Endothelial cell (in vitro differentiated cells): ENCODE measurements at places on chromosomes 16 and 17.

GRCh38 chr16:30054959-30055553, 10.5 kb upstream of the ALDOA start:
- DNase-seq, result peak; percentile 76
- peaks cover 4% of the 10 kb centered on the region for H3K36me3 ChIP-seq
- H3K4me1 ChIP-seq, result peaks cover 21% of the 10 kb centered on the region
- peaks cover 3% of the 10 kb centered on the region for H3K27me3 ChIP-seq
- H3K4me3 ChIP-seq, result peak overlapping the region; percentile 51
- H3K27ac ChIP-seq, result no peak overlapping the region

DNA sequence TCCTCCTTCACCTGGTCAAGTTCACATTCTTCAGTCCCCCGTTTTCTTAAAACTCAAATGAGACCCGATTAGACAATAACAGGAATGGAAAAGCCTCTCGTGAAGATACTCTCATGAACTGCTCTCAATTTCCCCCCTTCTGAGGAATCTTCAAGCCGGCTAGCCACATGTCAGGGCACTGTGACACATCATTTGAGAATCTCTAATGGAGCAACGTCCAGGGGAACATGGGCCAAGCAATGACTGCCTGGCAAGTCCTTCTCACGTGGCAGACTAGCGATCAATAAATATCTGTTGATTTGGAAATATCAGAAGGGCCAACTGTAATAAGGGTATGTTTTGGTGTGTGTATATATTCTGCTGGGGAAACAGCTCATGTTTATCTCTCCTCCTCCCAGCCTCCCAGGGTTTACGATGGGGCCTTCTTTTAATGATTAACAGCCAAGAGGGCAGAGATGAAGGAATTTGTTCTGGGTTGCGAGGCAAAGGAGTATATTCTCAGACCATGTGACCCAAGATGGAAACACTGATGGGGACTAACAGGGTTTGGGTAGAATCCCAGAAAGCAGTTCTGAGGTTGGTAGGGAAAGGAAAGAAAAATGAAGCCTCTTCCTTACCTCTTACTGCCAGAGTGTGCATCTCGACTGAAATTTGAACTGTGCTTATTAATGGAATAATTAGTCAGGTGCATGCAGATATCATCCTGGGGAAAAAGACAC, 21.4 kb downstream of the TTLL6 start:
- peaks cover 10% of the 10 kb centered on the region for H3K4me1 ChIP-seq
- H3K36me3 ChIP-seq, result peaks cover 3% of the 10 kb centered on the region
- no peak for DNase-seq
- H3K4me3 ChIP-seq, result no peak overlapping the region
- peaks cover 4% of the 10 kb centered on the region for H3K27me3 ChIP-seq
- H3K27ac ChIP-seq, result no peak overlapping the region

DNA sequence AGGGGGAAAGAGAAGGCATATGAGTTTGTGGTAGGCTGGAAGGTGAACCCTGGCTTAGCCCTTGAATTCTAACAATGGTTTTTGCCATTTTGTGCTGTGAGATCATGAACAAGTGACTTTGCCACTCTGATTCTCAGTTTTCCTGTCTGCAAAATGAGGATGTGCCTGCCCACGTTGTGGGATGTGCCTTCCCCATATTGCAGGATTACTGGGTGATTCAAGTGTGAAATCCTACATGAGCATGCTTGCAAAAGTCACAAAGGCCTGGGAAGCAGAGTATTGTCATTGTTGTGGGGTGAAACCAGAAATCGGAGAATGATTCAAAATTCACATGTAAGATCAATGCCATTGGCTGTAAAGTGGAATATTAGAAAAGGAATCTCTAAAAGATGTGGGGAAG, 28.6 kb upstream of the TVP23A start:
- H3K36me3 ChIP-seq, result no peaks in the 10 kb centered on the region
- no peak overlapping the region for H3K27ac ChIP-seq
- no peak overlapping the region for H3K4me3 ChIP-seq
- peaks cover 3% of the 10 kb centered on the region for H3K27me3 ChIP-seq

DNA sequence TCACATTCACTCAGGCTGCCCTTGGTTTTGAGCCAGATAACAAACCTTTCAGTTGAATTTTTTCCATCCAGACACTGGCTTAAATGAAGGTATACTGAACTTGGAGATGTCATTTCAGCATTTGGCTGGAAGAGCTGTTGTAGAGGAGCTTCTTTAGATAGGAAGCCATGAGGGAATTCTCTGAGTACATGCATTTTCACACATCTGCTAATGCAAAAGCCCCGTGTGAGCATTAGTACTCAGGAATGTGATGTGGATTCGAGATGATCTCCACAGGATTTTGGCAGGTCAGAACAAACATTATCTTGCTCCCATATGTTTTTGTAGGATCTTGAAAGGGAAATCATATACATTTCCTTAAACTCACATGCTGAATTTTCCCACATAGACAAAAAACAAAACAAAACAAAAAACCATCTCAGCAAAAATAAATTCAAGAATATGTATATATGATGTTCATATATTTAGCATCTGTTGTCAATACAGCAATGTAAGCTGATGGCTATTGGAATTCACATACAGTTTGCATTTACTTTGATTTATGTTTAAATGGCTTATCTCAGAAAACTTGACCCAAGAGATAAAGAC, 277.2 kb upstream of the TBX2 start:
- H3K36me3 ChIP-seq, result no peaks in the 10 kb centered on the region
- H3K27ac ChIP-seq, result no peak overlapping the region
- H3K4me1 ChIP-seq, result peaks cover 9% of the 10 kb centered on the region

DNA sequence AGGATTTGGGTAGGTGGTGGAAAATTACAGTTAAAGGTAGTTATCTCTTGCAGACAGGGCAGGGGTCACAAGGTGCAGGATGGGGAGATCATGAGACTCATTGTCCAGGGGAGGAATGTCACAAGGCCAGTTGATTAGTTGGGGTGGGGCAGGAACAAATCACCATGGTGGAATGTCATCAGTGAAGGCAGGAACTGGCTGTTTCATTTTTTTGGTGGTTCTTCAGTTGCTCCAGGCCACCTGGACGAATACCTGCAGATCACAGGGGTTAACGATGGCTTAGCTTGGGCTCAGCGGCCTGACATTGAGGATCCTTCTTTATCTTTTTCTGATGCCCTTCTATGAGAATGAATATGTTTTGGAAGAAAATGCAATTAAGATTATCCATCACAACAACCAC, 87.1 kb downstream of the KPNA2 start:
- H3K4me3 ChIP-seq, result no peak overlapping the region
- H3K27ac ChIP-seq, result no peak overlapping the region
- no peaks in the 10 kb centered on the region for H3K4me1 ChIP-seq
- no peak for DNase-seq
- H3K27me3 ChIP-seq, result no peaks in the 10 kb centered on the region

GRCh38 chr16:56331915-56332314, 93.4 kb downstream of the AMFR start:
- H3K27me3 ChIP-seq, result peaks cover 9% of the 10 kb centered on the region
- H3K4me3 ChIP-seq, result no peak overlapping the region
- no peak for DNase-seq
- H3K27ac ChIP-seq, result no peak overlapping the region

- peaks cover 19% of the 10 kb centered on the region for H3K27me3 ChIP-seq
- H3K27ac ChIP-seq, result no peak overlapping the region
- H3K4me1 ChIP-seq, result no peaks in the 10 kb centered on the region
Observed at GRCh38 chr16:35731341-35732040, 2272.1 kb downstream of the TP53TG3F start.

DNA sequence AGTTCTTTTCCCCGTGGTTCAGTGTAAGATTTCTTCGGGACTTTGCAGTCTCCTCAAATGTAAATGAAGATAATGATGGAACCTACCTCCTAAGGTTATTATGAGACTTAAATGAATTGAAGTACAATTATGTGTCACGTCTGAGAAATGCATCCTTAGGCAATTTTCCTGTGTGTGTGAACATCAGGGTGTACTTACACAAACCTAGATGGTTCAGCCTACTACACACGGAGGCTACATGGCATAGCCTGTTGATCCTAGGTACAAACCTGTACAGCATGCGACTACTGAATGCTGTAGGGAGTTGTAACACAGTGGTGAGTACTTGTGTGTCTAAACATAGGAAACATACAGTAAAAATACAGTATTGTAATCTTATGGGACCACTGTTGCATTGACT, 1.1 kb upstream of the FAM20A start:
- peak overlapping the region; percentile 43 for H3K4me3 ChIP-seq
- peaks cover 4% of the 10 kb centered on the region for H3K36me3 ChIP-seq
- H3K4me1 ChIP-seq, result peaks cover 12% of the 10 kb centered on the region
- peaks cover 10% of the 10 kb centered on the region for H3K27me3 ChIP-seq
- DNase-seq, result no peak

DNA sequence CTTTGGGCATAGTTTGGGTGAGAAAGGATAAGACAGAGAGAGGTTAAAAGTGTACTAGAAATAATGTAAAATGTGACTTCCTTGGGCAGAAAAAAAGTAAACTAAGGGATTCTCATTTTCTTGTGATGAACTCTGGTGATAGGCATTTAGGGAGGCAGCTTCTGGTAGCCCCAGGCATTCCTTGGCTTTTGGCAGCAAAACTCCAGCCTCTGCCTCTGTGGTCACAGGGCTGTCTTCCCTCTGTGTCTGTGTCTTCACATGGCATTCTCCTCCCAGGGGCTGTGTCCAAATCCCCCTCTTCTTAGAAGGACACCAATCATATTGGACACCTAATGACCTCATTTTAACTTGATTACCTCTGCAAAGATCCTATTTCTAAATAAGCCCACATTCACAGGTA, 54.7 kb downstream of the HS3ST3B1 start:
- DNase-seq, result no peak
- peaks cover 2% of the 10 kb centered on the region for H3K27me3 ChIP-seq
- no peak overlapping the region for H3K27ac ChIP-seq
- H3K36me3 ChIP-seq, result peaks cover 3% of the 10 kb centered on the region
- H3K4me3 ChIP-seq, result no peak overlapping the region

DNA sequence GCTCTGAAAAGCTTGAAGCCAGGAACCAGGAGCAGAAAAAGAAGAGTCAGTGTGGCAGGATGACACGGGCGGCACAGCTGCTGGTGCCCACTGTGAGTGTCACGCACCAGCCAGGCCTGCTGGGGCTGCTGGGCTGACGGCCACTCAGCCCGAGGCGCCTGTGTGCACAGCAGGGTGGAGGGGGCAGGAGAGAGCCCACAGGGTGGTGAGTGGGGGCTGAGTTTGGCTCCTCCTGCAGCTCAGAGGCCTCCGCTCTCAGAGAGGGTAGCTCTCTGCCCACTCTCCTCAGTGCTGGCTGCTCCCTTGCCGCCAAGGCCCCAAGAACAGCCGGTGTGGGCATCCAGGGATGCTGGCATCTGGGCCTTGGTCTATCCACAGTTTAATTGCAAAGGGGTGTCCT, 59.6 kb downstream of the GSG1L start:
- peaks cover 5% of the 10 kb centered on the region for H3K27me3 ChIP-seq
- DNase-seq, result no peak
- H3K4me3 ChIP-seq, result no peak overlapping the region
- no peak overlapping the region for H3K27ac ChIP-seq

GRCh38 chr16:4465977-4466779, 8.2 kb downstream of the NMRAL1 start:
- H3K4me1 ChIP-seq, result no peaks in the 10 kb centered on the region
- H3K27me3 ChIP-seq, result peaks cover 4% of the 10 kb centered on the region
- H3K27ac ChIP-seq, result no peak overlapping the region

DNA sequence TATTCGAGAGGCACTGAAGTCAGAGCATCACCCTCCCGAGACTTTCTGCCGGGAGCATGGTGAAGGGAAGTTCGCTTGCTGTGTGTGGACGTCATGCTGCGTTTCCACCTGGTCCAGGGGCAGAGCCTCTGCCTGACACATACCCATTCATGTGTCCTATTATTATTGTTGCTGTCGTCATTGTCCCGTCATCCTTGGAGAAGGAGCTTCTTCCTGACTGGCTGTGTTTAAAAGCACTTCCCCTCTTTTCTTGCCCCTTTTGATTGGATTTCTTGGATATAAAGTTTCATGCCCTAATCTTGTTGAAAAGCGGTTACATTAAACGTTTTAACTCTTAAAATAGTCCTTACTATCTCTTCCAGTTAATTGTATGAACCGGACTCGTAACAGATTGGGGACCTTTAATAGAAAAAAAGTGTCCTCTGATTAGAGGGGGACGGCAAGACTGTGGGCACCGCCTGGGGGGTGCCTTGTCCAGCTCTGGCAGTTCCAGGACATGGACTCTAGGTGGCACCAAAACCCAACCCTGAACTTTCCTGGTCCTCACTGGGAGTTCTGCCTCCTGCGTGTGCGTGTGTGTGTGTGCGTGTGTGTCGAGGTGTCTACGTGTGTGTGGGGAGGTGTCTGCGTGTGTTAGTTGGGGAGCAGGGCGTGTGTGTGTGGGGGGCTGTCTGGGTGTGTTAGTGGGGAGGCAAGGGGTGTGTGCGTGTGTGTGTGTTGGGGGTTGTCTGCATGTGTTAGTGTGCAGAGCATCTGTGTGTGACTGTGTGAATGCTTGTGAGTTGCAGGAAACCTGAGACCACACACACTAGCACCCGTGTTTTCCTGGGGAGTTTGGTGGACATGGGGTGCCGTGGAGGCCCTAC, 133.3 kb upstream of the CIBAR2 start:
- H3K4me1 ChIP-seq, result peaks cover 6% of the 10 kb centered on the region
- H3K36me3 ChIP-seq, result peaks cover 3% of the 10 kb centered on the region
- peaks cover 8% of the 10 kb centered on the region for H3K27me3 ChIP-seq
- DNase-seq, result peak; percentile 75
- peak overlapping the region; percentile 7 for H3K27ac ChIP-seq
- H3K4me3 ChIP-seq, result no peak overlapping the region

- peak; percentile 54 for DNase-seq
- peak overlapping the region; percentile 44 for H3K27ac ChIP-seq
- peaks cover 23% of the 10 kb centered on the region for H3K4me1 ChIP-seq
- no peak overlapping the region for H3K4me3 ChIP-seq
- no peaks in the 10 kb centered on the region for H3K27me3 ChIP-seq
Observed at GRCh38 chr17:66716236-66717026, 118.5 kb upstream of the CACNG5 start.

DNA sequence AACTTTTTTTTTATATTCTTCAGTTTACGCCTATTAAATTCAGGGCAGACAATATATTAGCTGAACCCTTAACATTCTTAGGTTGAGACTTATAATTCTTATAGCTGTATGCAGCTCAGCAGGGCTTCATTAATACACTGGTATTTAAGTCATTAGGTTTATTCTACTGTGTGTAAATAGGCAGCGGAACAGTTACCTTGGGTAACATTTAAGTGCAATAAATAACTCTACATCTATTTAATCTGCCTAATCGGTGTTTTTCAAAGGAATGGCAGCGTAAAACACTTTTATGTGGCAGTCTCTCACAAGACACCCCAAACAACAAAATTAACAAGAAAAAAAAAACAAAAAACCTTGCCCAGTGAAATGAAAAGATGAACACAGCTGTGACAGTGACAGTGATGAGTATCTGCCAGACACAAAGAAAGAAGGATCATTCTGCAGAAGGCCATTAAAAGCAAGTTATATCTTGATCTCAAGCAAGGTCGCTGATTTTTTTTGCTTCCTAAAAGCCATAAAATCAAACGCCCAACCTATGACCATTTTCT, 32.6 kb downstream of the KCNJ2 start:
- no peak overlapping the region for H3K27ac ChIP-seq
- H3K4me1 ChIP-seq, result no peaks in the 10 kb centered on the region
- H3K27me3 ChIP-seq, result no peaks in the 10 kb centered on the region
- no peak for DNase-seq
